ENCODE measurements at places on chromosomes 6 and 20.

DNA sequence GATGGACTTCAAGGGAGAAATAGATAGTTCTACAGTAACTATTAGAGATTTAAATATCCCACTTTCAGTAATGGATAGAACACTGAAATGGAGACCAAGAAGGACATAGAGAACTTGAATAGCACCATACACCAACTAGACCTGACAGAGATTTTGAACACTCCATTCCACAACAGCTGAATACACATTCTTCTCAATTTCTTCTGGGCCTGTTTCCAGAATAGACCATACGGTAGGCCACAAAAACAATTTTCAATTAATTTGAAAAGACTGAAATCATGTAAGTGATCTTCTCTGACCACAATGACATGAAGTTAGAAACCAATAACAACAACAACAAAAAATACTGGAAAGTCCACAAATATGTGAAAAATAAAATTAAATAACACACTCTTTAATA is 979.1 kb upstream of the FLRT3 start:
- DNase-seq = no peak

DNA sequence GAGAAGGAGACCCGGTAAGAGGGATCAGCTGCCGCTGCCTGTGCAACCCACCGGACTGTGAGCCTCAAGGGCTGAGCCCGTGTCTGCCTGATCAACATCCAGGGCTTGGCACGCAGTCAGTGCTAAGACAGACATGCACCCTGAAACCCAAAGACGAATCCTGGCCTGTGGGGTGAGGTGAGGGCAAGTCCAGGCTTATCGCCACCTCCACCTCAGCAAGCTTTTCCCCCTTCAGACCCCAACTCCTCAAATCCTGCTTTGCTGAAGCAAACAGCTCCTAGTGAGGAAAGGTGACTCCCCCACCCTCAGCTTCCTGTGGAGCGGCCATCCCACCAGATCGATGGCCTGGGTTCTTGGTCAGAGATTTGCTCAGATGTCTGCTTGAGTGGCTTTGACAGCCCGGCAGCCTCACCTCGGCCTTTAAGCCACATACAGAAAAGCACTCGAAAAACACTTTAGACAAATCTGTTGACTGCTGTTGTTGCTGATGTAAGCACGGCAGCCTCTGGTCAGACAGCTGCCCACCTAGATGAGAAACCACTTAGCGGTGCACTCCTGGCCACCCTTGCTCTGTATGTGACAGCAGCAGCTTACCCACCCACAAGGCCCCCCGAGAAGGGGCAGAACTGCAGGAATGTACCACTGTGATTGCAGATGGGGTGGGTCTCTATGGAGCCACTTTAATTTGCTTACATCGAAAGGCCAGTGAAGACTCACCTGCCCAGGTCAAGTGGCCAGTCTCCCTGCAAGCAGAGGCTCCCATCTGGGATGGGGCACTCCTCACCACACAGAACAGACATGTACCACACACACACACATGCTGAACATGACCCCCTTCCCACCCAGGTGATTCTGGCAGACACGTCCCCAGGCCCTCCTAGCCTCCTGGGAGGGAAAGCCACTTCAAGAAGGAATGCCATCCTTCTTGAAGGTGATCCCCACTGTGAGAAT is 14.8 kb downstream of the MTCH1 start:
- DNase-seq = no peak

DNA sequence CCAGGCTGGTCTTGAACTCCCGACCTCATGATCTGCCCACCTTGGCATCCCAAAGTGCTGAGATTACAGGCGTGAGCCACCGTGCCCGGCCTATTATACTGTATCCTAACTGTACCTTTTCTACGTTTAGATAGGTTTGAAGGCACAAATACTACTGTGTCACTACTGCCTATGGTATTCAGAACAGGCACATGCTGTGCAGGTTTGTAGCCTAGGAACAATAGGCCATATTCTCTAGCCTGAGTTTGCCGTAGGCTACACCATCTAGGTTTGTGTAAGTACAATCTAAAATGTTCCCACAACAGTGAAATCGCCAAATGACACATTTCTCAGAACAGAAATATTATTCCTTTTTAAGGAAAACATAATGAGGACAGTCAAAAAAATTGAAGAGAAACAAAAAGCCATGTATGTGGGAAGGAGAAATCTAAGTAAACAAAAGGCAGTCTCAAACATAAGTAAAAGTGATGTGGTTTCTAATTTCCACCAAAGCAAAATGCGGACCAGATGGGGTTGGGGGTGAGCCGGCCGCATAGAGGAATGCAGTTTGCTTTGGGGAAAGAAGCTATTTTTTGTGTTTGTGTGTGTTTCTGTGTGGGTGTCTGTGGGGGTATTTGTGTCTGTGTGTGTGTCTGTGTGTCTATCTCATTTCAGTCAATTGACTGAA is 192.6 kb upstream of the SALL4 start:
- peak; percentile 14 for DNase-seq

DNA sequence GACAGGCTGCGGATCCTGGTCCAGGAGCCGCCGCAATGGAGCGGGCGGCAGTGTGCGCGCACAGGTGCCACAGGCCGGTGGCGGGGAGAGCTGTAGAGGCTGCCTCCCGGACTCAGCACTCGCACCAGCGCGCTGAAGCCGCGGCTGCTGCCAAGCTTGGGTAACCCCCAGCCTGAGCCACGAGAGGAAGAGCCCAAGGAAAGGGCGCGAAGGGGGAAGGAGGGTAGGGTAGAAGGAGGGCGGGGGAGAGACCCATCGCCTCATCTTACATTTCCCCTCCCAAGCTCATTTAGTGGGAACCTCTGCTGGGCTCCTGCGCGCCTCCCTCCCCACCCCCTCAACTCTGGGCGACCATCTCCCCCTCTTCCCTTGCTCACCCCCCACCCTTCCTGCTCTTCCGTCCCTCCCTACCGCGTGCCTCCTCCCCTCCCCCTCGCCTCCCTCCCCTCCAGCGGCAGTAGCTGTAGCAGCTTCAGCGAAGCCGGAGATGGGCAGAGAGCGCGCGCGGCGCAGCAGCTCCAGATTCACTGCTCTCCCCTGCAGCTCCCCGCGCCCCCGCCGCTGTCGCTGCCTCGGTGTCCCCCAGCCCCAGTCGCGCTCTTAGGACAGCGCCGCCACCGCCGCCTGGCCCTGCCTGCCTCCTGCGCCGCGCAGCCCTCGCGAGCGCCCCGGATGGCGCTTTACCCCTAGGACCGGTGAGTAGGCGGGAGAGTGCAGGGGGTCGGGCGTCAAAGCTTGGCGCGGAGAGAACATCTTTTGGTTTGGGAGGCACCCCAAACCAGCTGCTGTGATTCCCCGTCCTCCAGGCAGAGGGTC is at the start of gene FUT9:
TSS of gene FUT9 (plus strand) at position 457 of the 816 bp plus-strand sequence. CDS start 187,182 bp downstream, outside the sequence.
- peak; percentile 94 for DNase-seq

Data from neural progenitor cell (in vitro differentiated cells).